ENCODE measurements at places on chromosomes 12 and 14.

- DNase-seq = no peak
Measured at GRCh38 chr14:24613241-24613640, 3.8 kb upstream of the GZMH start.

GRCh38 chr12:93154753-93155480 lies 222.8 kb upstream of the NUDT4 start:
- DNase-seq = no peak

- DNase-seq = peak; percentile 77
Measured at GRCh38 chr12:107515446-107515958, 170.1 kb upstream of the PWP1 start.

DNA sequence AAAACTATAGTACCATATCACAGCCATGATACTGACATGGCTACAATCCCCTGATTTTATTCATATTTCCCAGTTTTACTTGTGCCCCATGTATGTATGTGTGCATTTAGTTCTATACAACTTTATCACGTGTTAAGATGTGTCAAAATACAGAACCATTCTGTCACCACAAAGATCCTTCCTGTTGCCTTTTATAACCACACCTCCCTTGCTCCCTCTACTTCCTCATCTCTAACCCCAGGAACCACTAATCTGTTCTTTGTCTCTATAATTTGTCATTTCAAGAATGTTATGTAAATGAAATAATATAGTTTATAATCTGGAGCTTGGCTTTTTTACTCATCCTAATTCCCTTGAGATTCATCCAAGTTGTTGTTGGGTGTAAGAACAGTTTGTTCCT lies 358.4 kb downstream of the DPF3 start:
- DNase-seq = no peak

DNA sequence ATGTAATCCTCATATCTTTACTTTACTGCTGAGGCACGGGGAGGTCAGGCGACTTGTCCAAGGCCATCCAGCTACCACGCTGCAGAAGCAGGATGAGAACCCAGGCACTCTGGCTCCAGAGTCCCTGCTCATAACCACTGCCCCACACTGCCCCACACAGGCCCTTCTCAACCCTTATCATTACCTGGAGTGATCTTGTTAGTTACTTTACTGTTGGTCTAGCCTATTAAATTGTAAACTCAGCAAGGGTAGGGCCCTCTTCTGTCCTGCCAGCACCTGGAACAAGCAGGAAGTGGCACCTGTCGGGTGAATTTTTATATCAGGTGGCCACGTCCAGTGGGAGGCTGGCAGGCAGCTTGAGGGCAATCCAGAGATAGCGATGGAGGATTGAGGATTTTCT lies 12.2 kb downstream of the FAIM2 start:
- DNase-seq = no peak

GRCh38 chr12:46260124-46260912 lies 8.5 kb downstream of the SLC38A1 start:
- DNase-seq = no peak

- DNase-seq = no peak
Measured at GRCh38 chr12:115037830-115038229, 353.9 kb upstream of the TBX3 start.

DNA sequence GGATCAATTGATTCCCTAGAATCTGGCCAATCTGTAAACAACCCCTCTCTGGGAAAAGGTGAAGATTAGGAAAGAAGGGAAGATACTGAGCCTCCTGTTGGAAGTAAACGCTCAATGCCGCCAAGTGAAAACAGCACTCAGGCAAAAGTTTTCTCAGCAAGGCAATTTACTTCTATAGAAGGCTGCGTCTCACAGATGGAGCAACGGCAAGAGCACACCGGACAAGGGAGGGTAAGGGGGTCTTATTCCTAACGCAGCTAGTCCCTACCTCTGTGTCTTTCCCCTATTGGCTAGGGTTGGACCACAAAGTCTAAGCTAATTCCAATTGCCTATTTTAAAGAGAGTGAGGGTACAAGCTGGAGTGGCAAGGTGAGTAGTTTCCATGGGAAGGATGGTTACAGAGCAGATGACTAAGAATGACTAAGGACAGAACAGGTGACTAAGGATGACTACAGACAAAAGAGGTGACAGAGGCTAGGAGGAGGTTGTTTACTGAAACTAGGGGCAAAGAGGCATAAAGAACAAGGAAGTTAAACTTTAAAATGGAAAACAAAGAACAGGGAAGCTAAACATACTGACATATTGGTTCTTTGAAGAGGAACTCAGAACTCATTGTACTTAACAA lies 5.6 kb upstream of the TTC9 start:
- DNase-seq = no peak

DNA sequence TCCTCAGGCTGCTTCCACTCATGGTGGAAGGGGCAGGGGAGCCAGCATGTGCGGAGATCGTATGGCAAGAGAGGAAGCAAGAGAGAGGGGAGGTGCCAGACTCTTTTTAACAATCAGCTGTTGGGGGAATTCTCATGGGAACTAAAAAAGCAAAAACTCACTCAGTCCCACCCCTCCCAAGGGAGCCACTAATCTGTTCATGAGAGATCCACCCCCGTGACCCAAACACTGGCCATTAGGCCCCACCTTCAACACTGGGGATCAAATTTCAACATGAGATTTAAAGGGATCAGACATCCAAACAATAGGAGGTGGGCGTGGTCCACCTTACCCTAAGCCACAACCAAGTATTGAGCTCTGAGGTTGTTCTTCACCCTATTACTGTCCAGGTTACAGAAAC lies 375.1 kb downstream of the GRIN2B start:
- no peak for DNase-seq

Measured in T1000 (cell line).